ENCODE measurements at places on chromosomes 1 and 21.

DNA sequence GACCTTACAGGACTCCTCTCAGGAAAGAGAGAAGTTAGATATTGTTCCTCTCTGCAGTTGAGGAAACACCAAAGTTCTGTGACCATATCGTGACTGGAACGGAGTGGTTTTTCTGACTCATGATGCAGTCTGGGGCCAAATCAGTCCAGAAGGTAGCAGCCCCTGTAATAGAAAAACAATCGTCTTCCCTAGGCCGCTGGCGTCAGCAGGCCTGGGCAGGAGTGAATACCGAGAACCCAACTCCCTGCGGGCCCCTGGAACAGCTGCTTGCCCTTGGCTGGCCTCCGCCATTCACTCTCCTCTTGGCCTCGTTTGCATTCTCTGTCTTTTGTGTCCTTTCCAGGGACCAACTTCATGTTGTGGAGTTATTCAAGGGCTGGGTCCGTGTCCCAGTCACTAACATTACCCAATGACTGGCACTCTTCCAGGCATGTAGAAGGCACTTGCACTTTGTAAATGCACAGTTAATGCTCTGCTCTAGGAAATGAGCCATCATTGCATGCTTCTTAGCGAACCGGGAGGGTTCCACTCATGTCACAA is 10.9 kb upstream of the CD101 start:
- DNase-seq: no peak

- no peak for DNase-seq
Measured at GRCh38 chr1:104402178-104402577, 652.5 kb downstream of the AMY1C start.

DNA sequence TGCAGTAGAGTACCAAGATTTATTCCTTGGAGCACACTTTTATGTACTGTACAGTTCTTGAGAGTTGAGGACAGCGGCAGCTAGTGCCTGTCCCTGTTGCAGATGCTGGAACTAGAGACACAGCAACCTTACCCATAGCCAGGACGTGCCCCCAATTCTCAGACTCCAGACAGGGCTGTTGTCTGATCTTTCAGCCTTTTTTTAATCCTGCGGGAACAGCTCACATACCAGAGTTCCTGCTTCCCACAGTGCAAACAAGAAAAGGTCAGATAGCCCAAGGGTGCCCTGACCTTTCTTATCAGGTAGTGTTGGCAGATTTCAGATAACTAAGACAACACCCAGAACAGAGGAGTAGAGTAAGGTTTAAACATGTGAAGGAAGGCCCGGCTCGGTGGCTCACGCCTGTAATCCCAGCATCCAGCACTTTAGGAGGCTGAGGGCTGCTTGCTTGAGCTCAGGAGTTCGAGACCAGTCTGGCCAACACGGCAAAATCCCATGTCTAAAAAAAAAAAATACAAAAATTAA is 78.5 kb downstream of the DOP1B start:
- no peak for DNase-seq

- no peak for DNase-seq
Measured at GRCh38 chr1:56255516-56256152, 323.7 kb downstream of the PLPP3 start.

DNA sequence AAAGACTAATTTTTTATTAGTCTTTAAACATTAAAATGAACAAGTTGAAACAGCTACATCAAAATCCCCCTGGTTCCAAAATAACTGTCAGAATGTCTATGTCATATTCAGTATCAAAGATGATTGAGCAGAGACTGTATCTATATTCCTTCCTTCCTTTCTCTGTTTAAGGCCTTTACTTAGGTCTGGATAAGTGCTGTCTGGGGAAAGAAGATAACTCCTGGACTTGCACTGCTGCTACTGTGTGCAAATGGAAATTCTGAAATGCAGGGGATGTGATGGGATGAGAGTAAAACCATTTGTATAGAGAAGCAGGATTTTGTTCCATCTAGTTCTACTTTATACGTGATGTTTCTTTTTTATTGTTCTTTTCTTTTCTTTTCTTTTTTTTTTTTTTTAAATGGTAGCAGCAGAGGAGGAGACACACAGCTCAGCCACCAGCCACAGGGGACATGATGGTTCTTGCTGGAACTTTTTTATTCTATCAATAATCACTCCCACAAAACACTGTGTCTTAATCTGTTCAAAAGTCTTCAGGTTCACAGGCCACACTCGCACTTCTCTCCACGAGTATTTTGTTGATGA is 33.6 kb upstream of the FOXE3 start:
- no peak for DNase-seq

DNA sequence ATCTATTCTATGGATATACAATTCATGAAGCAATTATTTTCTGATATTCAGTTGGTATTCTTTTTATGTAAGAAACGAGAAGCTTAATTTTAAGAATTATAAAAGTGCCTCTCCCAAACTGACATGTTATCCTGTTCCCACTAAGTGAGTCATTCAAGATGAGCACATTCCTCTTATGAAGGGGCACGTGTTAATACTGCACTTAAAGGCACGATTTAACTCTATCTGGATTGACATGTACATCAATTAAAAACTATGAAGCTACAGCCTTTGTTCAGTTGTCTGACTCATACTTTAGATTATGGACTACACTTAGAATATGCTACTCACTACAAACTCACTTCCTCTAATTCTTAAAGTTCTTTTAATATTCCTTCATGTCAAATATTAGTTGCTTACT is 111.6 kb downstream of the CYYR1 start:
- DNase-seq: no peak

DNA sequence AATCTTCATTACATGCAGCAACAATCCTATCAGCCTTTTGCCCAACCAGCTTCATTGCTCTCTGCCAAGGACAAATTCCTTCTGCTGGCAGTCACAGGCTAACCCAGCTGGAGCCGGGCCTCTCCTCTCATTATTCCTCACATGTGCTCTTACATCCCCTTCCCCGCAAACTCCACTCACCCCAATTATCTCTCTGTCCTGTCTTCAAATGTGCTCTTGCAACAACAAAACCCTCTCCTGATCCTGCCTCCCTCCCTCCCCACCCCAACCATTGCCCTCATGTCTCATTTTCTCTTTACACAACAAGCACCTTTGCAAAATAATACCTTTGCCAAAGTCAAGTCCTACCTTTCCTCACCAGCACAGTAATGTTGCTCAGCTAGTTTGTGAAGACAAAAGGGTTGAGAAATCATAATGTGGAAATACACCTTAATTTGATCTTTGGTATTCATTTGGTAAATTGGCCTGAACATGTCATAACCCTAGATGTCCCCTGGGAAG is 36.0 kb upstream of the DHCR24 start:
- DNase-seq: no peak

- no peak for DNase-seq
Measured at GRCh38 chr1:16920951-16921350, 780 bp upstream of the CROCC start.

- DNase-seq: no peak
Measured at GRCh38 chr1:9242338-9242969, 7.9 kb downstream of the H6PD start.

DNA sequence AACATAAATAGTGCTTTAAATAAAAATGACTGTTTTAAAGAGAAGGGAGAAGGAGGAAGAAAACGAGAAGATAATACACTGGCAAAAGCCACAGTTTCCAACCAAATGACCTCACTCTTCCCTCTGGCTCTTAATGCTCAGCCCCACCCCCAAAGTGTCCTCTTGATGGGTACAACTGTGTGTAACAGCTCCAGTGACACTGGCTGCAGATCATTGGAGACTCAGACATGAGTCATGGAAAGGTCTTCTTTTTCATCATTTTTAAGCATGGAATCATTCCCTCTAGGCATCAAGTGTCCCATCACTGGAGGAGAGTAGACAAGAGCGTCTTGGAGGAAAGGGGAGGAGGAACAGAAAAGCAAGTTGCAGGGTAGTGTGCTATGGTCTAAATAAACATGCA is 333.0 kb downstream of the PAPPA2 start:
- DNase-seq: no peak

DNA sequence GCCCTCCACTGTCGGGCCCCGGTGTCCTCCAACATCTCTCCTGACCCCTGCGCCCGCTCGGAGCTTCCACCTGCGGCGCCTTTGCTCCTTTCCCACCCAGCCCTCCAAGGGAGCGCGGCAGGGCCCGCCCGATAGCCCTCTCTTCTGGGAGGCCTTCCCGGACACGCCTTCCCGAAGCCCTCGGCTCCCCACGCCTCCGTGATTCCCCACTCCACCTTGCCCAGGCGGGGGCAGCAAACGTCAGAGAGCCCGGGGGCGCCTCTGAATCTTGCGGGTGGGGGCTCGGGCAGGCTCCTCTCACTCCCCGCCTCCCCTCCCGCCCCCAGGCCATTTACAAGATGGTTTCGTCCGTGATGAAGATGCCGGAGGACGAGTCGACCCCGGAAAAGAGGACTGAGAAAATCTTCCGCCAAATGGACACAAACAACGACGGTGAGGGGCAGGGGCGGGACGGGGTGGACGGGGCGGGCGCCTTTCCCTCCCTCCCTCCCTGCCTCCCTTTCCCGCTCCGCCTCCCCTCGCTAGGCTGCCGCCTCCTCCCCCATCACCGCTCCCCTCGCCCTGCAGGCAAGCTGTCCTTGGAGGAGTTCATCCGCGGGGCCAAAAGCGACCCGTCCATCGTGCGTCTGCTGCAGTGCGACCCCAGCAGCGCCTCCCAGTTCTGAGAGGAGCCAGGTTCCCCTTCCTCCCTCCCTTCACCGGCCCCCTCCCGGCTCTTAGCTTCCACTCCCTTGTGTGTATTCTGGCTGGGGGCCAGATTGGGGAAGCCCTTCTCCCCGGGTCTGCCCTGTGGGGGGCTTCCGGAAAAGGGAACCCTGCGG is 7.1 kb downstream of the HPCA start:
- DNase-seq: no peak

- DNase-seq: no peak
Measured at GRCh38 chr1:26282401-26282918, 2.6 kb downstream of the SH3BGRL3 start.

GRCh38 chr1:87989346-87989745 is 660.7 kb downstream of the LMO4 start:
- no peak for DNase-seq

GRCh38 chr1:59497616-59498015 is 200.7 kb downstream of the FGGY start:
- DNase-seq: no peak

GRCh38 chr1:169109561-169110134 is 3.2 kb downstream of the ATP1B1 start:
- DNase-seq: no peak

- DNase-seq: no peak
Measured at GRCh38 chr21:36337099-36337509, 17.1 kb downstream of the MORC3 start.

DNA sequence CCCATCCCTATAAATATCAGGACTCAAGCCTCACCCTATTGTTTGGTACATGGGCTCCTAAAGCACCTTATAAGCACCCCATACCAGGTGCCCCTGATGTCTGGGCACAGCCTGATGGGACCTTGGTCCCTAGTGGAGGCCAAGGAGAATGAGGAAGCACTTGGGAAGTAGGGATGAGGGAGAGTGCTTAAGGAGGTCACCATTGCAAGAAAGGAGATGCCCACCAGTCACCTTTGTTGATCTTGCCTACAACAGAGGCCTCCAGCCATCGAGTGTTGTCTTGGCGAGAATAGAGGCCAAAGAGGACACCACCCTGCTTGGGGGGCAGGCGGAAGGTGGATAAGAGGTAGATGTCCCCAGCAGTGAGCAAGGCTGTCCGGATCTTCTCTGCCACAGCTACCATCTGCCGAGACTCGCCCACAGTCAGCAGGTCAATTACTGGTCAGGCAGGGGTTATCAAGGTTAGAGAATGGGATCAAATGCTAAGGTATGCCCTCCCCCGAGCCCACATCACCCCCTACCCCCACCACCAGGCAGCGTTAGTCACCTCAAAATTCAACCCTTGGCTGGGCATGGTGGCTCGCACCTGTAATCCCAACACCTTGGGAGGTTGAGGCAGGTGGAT is 1.6 kb downstream of the THBS3 start:
- no peak for DNase-seq

DNA sequence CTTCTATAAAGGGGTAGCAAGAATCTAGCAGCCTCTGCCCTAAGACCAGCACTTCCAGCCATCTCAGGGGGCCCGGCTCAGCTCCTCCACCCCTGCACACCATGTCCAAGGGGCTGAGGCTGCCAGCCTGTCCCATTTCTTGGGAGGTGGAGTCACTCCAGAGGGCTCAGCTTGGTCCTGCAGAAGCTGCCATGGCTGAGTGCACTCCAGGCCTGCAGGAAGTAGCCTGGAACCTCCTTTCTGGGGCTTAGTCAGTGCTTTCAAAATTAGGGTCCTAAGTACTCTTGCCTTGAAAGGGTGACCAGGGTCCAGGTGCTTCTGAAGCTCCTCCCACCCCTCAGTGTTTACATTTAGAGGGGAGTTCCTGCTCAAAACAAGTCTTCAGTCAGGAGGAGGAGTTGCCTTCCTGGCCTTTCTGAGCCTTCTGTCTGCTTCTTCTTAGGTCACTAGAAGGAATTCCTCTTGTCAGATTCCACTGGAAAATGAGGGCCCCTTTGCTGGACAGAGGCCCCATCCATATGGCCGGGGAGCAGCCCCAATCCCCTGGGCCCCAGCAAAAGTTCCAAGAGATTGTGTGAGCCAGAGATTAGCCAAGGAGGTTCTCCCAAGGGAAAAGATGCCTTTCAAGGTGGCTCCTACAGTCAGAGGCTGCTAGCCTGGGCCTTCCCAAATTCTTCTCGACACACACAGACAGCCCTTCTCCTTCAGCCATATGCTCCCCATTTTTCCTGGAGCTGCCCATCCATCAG is 128.1 kb upstream of the VAMP3 start:
- no peak for DNase-seq

GRCh38 chr1:207944571-207944970 is 33.6 kb upstream of the CD34 start:
- DNase-seq: no peak

- no peak for DNase-seq
Measured at GRCh38 chr1:99084562-99084961, 79.9 kb upstream of the PLPPR5 start.

DNA sequence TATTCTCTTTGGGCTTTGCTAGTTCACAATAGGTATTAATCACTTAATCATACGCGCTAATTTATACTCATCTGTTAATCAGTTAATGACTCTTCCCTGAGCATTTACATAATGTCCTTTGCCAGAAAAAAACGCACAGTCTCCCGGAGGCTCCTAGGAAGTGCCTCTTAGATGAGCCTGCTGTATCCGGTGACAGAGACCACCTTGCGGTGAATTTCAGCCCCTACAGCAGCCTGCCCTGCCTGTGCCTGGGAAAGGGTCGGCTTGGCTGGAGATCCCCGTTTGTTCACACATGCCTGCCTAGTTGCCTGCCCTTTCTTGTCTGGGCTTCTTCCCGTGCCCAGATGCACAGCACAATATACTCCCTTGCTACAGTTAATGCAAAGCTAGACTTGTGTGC is 152.9 kb downstream of the ZBTB18 start:
- no peak for DNase-seq

- DNase-seq: no peak
Measured at GRCh38 chr21:33268393-33268736, 2.2 kb downstream of the IL10RB start.
